ENCODE measurements at places on chromosomes 13 and 19.
A peak's percentile ranks its signal among the peaks of the same experiment; 100 is the strongest.

- no peak for DNase-seq
These were observed at the start of gene SEMA6B for GRCh38 chr19:4559569-4559968. SEMA6B (minus strand) TSS chr19:4559684; CDS start chr19:4558457, 1,227 bp downstream.

DNA sequence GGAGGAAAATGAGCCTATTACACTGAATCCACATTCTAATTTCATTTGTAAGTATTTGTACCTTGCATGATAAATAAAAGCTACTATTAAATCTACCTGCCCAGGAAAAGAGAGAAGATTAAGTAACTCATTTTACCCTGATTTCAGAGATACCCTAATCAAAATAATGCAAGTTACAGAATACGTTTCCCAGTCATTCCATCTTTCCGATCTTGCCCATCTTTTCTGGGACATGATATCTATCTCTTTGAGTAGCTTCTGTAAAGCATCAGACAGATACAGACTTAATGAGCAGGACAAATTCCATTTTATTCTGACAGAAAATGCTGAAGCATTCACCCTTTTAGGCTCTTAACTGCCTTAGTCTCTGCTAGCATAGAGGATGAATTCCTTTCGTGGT, 56.6 kb downstream of the SPRY2 start:
- no peak for DNase-seq

DNA sequence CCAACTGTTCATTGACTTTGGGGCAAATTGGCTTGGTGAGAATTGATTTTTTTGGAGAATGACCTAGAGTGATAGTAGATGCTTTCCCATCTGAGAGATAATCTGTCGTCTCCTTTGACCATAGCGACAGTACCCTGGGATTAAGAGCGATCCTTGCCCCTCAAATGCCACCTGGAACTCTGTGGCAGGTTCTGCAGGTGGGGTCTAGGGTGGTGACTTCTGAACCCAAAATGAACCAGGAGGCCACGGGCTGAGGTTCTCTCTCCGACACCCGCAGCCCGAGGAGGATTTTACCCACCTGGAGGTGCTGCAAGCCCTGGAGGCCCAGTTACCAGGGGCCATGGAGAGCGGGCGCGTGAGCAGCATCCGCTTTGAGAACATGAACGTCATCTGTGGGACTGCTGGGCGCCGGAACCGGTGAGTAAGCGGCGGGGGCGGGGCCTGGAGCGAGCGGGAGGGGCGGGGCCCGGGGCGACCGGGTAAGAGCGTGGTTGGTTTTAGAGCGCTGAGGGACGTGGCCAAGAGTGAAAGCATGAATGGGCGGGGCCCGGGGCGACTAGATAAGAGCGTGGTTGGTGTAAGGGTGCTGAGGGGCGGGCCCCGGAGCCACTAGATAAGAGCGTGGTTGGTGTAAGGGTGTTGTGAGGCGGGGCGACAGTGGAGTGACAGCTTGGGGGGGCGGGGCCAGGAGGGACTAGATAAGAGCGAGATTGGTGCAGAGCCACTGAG, 8.6 kb downstream of the C19orf81 start:
- peak; percentile 99 for DNase-seq

GRCh38 chr13:39100996-39101738, 62.9 kb downstream of the NHLRC3 start:
- DNase-seq, result no peak

DNA sequence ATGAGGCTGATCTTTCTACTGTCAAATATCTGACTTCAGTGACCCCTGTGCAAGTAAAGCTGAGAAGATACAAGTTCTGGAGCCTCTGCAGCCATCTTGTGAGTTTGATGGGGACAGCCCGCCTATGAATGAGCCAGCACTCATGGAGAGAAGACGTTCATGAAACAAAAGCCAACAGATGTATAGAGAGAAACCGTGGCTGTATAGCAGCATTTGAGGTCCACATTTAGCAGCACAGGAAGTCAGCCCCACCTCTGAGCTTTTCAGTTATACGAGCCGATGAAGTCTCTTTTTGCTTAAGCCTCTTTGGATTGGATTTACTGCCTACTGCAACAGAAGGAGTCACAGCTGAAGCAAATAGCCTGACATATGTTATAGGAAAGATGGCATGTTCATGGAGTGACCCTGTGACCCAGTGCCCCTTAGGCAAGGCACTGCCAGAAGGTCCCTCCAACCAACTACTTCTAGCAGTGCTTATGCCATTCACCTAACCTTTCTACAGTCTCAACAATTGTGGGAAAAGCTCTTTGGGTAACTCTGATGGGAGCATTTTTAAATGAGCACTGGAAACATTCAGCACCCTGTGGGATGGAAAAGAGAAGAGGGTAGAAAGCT, 3.5 kb upstream of the DLEU7 start:
- no peak for DNase-seq

- DNase-seq, result no peak
These were observed 2662.4 kb upstream of the PCDH20 start for GRCh38 chr13:64078025-64078424.

GRCh38 chr19:53982611-53983010, 8.8 kb upstream of the CACNG6 start:
- DNase-seq, result no peak

GRCh38 chr13:40518481-40518882, 148.0 kb downstream of the FOXO1 start:
- DNase-seq, result no peak

DNA sequence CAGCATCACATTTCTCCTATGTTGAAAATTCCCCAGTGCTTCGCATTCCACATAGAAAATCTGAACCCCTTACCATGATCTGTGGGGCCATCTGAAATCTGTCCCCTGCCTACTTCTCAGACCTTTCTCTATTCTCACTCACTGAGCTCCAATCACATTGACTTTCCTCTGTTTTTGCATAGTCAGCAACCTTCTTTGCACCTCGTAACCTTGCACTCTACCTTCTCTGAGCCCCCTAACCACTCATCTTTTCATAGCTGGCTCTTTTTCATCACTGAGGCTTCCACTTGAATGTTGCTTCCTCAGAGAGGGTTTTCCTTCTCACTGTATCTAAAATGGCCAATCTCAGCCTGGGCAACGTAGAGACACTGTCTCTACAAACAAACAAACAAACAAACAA, 286.3 kb downstream of the GPC5 start:
- DNase-seq, result no peak

Data from ACHN (cell line).